Effector memory CD8-positive, alpha-beta T cell (primary cell): ENCODE measurements at places on chromosomes 1 and 21.

DNA sequence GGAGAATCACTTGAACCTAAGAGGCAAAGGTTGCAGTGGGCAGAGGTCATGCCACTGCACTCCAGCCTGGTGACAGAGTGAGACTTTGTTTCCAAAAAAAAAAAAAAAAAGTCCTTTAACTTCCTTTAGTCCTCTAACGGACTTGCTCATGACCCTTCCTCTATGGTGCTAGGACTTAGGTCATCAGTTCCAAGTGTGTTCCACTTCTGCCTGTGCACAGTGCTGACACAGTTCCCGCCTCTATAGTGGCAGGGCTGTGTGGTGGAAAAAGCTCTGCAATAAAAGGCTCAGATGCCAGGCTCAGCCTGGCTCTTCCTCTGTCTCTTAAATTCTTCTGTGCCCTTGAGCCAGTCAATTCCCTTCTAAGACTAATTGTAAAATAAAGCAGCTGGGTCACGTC, 22.0 kb downstream of the CC2D1B start:
- no peak for DNase-seq

- DNase-seq, result no peak
These were observed 47.5 kb upstream of the TDRD10 start for GRCh38 chr1:154454386-154455120.

DNA sequence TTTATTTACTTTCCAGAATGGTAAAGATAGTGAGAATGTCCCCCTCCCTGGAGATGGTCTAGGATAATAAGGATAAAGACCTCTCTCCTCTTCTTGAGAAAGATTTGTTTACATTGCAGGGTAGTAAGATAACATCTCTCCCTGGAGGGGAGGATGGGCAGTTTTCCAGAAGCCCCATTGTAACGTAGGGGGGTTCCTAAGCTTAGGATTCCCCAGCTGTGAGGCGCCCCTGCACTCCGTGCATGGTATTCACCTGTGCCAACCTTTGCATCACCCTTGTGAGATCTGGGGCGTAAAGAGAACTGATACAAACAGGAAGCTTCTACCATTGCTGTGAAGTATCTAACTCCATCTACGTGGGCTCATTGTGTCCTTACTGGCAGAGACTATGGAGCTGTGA, 148.7 kb upstream of the DNAH14 start:
- DNase-seq, result no peak

GRCh38 chr1:50929376-50929958, 30.6 kb downstream of the FAF1 start:
- DNase-seq, result no peak

DNA sequence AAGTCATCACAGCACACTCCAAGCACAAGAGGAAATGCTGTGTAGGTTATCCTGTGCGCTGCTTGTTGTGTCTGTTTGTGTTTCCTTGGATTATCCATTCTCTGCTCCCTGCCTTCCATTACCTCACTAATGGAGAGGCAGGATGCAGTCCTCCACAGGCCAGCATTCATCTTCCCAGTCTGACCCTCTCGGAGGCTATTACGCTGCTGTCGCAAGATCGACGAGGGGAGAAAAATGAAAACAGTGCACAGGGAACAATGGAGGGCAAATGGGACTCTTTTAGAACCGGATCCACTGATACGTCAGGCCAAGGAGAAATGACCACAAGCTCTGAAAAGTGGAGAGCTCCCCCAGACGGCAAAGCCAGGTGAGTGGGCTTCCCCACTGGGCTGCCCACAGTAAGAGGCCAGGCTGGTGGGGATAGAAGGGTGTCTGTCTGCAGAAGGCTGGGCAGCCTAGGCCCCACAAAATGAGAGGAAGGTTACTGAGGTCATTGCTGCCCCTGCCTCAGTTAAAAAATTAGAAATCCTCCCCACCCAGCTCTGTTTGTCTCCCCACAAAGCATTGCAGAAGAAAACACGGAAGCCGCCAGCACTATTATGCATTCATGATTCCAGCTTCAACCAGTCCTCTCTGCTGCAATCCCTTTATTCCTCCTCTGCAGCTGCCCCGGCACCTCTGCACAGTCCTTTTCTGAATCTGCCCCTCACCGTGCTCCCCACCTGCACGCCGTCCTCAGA, 21.7 kb downstream of the LRRN2 start:
- no peak for DNase-seq

- no peak for DNase-seq
These were observed 13.3 kb downstream of the NADK start for GRCh38 chr1:1764876-1765470.

GRCh38 chr1:222623458-222623857, 5.6 kb downstream of the MIA3 start:
- DNase-seq, result no peak

DNA sequence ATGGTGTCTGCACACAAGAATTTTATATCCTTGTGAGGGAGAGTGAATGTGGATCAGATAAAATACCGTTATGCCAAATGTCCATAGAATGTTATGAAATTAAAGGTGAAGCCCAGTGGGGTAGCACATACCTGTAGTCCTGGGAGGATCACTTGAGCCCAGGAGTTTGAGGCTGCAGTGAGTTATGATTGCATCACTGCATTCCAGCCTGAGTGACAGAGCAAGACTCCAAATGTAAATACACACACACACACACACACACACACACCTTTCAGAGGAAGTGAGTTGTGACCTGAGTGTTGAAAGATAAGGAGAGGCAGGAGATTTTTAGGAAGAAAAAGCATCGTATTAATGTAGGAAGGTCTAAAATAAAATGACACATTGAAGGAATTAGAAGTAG, 28.1 kb upstream of the ZYG11A start:
- DNase-seq, result no peak

DNA sequence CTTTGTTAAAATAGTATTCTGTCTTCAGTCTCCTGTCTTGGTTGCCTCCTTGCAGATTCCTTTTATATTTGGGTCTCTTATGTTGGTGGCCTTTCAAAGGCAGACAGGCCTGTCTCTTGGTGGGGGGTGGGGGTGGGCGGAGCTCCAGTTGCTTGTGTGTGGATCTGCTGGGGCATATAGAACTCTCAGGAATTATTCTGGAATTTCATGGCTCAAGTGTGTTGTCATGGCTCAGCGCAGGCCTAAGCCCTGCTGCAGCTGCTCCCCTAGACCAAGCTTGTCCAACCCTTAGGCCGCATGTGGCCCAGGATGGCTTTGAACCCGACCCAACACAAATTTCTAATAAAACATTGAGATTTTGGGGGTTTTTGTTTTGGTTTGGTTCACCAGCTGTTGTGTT, 8.0 kb downstream of the C1orf35 start:
- DNase-seq, result no peak

DNA sequence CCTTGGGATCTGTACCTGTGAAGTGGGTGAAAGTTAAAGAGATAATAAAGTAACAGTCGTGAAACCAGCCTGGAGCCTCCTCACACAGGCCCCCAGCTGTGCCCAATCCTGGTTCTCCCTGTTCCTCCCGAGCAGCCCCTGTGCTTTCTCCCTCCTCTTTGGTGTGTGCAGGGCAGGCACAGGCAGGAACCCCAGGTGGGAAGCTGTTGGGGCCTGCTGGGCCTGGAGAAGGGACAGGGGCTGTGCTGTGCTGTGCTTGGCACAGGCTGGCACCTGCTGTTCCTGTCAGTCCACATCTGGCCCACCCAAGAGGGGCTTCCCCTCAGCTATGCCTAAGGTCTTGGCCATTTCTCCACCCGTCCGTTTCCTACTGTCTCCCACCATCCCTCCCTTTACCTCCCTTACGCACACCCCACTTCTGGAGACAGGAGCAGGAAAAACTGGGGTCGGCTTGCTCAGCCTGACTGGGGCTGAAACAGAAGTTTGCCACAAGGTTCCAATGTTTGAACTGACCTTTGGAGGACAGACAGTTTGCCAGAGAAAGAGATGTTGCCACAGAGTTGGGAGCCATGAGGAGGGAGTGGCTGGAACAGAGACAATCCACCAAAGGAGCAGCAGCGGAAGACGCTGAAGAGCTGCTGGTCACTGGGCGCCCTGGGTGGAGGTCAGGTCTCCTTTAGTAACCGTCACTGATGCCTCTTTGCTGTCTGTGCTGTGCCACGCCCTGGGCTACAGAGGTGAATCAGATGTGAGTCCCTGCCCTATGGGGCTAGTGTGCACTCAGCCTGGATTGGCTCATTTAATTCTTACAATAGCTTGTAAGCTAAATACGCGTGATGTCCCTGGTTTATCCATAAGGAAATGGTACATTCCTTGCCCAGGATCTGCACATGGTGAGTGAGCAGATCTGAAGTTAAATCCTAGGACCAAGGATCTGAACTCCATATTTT, 18.8 kb upstream of the ARTN start:
- DNase-seq, result no peak

- no peak for DNase-seq
These were observed 18.1 kb upstream of the EPHA8 start for GRCh38 chr1:22545141-22545540.

- no peak for DNase-seq
These were observed 2.2 kb upstream of the RNPC3 start for GRCh38 chr1:103523346-103523745.

- DNase-seq, result no peak
These were observed 379.2 kb upstream of the ADAMTS5 start for GRCh38 chr21:27346041-27346448.

- no peak for DNase-seq
These were observed 1636.8 kb downstream of the AMY1C start for GRCh38 chr1:105386489-105386888.

- no peak for DNase-seq
These were observed 52.7 kb downstream of the UBE2T start for GRCh38 chr1:202289009-202289408.

DNA sequence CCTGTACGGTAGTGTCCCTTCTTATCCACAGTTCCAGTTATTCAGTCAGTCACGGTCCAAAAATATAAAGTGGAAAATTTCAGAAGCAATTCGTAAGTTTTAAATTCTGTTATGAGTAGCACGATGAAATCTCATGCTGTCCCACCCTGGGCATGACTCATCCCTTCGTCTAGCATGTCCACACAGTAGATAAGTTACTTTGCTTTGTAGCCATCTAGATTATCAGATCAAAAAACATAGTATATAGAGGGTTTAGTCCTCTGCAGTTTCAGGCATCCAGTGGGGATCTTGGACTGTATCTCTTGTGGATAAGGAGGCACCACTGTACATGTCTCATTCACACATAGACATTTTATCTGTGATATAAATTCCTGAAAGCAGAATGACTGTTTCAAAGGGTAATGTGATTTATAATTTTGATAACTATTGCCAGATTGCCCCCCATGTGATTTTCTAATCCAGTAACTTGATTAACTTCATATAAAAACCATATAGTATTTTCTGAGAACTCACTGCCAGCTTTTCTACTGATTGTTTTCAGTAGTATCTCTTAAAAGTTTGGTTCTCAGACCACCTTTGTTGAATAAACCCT, 143.3 kb downstream of the DYRK1A start:
- no peak for DNase-seq

- no peak for DNase-seq
These were observed 10.1 kb downstream of the SFT2D2 start for GRCh38 chr1:168235937-168236336.

DNA sequence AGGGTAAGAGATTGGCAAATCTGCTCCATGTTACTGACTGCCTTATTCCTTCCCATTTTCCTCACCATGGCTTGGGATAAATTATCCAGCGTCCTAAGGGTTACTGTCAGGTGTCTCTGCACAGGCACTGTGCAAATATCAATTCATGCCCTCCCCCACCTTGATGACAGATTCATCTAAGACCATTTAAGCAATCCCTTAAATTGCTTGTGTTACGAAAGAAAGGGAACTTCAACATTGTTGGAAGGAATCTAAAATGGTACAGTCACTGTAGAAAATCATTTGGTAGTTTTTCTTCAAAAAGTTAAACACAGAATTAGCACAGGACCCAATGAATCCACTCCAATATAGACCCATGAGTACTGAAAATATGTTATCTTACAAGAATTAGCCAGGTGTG, 17.6 kb upstream of the MTARC2 start:
- DNase-seq, result no peak
